ENCODE measurements at places on chromosomes 6 and 20.

GRCh38 chr6:52639493-52639892, 31.4 kb upstream of the TMEM14A start:
- DNase-seq = no peak

DNA sequence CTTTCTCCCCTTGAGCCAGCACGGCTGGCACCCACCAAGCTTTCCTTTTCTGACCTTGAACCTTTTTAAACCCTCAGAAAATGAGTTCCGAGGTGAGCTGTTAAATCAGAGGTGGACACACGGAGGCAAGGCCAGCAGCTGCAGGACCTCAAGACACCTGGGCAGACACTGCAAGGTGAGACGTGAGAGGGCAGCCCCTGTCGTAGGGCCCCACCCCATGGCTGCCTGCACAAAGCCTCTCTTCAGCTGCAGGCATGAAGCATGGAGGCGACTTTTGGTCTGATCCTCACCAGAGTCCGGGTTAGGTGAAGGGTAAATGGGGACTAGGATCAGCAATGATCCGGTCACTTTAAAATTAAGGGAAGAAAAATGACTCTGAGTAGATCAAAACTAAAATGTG, 25.7 kb downstream of the MYT1 start:
- no peak for DNase-seq

DNA sequence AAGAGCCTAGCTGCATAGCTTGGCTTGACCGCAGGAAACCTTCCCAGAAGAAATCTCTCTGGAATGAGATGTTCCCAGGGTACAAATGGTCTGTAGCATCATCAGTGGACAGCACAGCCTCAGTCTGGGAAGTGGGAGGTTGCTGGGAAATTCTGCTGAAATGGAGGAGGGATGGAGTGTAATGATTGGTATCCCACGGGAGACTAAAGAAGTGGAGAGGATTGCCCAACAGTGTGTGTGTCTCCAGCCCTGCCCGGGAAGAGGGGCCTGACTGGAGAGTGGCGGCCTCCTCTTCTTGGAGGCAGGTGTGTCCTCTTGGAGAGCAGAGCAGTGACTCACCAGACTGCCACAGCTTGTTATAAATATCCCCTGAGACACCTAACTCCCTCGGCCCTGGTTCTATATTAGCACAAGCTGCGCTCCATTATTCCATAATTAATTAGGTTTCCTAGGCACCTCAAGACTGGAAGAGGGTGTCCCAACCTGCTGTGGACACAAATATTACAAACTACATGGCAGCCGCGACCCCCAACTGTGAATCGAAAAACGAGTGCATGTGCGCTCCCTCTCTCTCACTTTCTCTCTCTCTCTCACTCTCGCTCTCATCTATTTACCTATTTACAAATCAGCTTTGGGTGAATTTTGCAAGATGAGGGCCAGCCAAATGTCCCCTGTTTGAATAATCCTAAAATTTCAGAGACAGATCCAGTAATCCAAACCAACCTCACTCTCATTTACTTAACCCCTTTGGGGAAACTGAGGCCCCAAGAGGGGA, 68.8 kb downstream of the FGD2 start:
- no peak for DNase-seq

DNA sequence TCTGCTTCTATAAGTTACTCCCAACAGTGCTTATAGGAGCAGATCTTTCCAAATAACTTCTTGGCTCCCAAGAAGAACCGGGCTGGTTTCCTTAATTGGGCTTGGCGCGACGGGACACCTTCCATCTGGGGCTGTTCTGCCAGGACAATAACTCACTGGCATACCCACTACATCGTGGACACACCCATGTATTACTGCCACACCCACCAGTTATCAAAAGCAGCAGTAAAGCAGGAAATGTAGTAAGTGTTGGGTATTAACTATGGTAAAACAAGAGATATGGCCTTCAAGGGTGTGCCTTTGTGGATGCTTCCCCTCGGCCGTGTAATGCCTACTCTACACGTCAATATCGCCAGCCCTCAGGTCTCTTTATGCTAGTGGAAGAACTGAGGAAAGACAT, 24.7 kb downstream of the CNKSR3 start:
- DNase-seq = no peak

DNA sequence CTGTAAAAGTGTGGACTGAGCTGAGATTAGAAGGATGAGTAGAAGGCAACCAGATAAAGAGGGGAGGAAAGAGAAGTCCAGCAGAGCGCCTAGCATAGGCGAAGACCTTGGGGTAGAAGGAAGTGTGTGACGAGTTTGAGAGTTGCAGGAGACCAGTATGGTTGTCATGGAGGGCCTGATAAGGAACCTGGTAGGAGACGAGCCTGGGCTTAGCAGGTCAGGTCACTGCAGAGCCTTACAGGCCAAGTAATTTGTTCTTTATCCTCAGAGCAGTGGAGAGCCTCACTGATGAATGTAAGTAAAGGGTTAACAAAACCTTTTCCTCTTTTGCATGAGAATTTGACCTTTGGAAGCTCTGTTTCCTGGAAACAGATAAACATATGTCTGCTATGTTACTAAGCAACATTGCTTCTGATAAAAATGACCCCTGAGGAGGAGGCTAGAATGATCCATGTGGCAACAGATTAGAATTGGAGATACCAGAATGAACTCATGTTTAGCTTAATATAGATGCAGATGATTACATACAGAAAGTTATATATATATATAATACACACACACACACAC, 2.9 kb upstream of the TMEM74B start:
- DNase-seq = peak; percentile 47

DNA sequence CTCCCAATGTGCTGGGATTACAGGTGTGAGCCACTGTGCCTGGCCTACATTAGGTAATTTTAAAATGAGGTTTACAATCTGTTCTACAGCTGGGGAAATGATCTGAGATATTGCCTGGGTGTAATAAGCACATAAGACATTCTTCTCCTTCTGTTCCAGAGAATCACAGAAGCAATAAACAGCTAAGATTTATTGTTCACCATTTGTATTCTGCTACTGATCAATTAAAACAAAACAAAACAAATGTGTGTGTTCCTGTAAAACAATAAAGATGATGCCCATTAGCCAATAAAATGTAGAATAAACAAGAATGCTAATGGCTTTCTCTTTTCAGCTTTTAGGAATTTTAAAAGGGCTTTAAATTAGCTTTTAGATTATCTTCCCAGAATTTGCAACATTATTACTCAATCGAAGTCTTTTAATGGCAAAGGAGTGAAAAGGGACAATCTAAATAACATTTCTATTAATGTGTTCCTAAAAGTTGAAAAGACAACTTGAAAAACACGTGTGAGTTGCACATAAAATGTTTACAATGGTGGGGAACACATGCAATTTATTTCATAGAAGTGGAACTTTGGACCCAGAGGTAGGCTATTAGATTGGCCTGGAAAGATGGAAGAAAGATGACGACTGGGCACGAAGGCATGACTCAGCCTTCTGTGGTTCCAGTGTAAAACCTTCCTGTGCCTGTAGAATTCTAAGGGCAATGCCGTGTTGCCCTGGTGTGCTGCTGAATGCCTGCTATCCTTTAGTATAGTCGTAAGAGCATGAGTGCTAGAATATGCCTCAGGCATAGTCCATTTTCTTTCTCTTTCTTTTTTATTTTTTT, 29.0 kb upstream of the DEK start:
- no peak for DNase-seq

All from A549 (cell line).